ENCODE measurements at places on chromosomes 6 and 20.
A peak's percentile ranks its signal among the peaks of the same experiment; 100 is the strongest.

DNA sequence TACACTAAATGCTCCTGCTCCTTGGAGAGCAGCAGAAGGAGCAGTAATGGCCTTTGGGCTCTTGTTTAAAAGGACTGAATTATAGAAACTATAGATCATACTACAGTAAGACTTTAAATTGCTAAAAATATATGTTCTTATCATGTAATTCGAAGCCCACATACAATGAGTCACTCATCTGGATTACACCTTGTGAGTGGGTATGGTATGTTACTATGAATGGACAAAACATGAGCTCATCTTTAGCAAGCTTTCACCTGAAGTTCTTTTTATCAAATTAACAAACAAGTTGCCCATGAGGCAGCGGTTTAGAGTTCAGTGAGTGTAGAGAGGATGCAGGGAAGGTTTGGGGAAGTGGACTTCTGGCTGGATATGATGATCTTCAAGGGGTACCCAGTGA lies 114.4 kb upstream of the CCN2 start:
- no peak for DNase-seq

DNA sequence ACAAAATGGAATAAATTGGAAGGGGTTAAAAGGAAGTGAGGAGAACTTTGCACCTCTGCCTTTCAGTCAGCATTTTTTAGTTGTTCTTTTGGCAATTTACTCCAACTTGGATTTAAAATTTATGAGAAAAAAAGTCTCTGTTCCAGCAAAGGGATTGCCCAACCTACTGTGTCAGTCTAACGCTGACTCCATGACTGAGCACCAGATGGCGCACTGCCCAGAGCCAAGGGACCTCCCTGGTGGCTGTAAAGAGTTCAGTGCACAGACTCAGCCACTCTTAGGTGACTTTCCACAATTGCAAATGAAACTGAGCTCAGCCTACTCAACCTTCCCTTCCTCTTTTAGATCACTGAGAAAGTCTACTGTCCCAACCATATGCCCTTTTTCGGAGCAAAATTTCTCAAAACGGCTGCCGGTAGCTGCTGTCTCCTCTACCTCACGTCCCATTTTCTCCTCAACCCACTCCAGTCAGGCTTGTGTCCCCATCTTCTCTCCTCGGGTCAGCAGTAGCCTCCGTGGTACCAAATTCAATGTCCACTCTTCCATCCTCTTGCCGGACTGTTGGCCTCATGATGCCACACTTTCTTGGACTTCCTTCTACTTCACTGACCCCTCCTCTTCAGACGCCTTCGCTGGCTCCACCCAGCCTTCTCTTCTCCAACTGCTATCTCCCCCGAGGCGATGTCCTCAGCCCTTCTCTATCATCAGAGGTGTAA lies 38.7 kb downstream of the GSTA2 start:
- peak; percentile 10 for DNase-seq

DNA sequence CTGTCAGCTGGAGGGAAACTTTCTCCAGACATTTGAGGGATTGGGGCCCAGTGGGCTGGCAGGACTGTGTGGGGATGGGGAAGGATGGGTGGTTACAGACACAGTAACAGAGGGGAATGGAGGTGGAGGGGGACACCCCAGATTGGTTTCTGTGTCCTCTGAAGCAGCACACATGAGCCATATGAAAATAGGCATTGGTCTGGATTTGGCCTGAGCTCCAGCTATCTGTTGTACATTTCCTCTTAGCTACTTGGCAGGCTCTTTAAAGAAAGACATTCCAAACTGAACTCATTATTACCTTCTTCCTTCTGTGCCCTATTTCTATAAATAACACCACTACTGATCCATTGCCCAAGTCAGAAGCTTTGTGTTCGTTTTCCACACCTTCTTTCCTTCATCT lies 72.0 kb upstream of the PRL start:
- no peak for DNase-seq

DNA sequence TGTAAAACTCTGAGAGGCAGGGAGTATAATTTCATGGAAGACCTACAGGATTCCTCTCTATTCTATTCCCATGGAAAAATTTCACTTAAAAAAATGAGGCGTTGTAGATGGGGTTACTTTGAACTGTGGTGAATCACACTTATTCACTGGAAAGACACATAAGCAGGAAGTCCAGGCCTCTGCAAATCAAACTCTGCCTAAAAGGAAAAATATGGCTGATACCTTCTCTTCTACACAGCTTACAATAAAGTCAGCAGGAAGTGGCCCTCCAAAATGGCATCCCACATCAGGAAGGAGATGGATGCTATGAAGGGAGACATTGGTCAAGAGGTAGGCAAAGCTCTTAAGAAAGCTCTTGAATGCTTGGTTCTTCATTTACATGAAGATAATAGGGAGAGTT lies 115.9 kb downstream of the FYN start:
- DNase-seq = no peak

DNA sequence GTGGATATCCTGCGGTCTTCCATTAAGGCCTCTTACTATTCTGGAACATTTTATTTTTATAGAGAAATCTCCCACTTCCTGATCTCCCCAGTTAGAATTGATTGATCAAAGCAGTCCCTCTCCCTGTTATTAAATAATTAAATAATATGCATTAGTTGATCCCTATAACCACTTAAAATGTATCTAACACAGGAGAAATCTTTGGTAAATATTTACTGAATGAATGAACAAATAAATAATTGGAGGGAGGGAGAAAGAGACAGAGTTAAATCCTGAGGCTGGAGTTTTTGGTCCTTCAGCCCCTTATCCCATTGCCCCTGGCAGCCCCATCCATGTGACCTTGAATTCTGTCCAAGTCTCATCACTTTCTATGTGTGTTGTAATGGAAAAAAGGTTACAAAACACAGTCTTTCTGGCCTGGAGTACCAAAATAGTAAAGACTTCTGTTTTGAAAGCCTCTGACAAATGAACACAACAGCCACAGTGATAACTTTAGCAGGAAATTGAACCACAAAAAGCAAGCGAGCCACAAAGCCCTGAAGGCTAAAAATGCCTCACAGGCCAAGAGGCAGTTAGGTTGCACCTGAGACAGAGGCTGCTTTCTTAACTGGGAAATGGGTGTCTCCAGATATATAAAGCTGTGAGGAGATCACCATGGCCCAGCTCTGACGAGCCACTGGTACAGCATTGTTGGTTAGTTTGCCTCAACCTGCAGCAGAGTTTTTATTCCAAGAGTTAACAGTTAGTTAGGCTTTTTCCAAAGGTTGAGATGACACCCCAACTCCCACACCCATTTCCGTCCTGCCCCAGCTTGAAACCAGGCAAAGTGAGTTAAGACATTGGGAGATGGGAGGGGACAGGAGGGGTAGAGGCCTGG lies 11.3 kb downstream of the NT5E start:
- DNase-seq = peak; percentile 28

DNA sequence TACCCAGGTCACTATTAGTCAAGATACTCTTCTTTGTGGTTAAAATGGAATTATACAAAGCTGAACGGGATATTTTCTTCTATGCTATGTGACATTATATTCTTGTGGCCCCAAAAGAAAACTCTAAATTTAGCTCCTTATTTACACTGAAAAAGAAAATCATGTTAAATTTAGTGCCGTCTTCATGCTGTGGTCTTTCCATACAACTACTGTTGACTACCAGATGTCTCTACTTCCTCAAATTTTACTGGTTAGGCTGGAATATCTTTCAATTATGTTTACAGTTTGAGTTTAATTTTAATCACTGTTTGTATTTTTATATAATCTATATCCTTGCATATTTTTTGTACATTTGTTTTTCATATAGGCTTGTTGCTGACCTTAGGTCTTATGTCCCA lies 95.6 kb upstream of the FOXO3 start:
- no peak for DNase-seq

DNA sequence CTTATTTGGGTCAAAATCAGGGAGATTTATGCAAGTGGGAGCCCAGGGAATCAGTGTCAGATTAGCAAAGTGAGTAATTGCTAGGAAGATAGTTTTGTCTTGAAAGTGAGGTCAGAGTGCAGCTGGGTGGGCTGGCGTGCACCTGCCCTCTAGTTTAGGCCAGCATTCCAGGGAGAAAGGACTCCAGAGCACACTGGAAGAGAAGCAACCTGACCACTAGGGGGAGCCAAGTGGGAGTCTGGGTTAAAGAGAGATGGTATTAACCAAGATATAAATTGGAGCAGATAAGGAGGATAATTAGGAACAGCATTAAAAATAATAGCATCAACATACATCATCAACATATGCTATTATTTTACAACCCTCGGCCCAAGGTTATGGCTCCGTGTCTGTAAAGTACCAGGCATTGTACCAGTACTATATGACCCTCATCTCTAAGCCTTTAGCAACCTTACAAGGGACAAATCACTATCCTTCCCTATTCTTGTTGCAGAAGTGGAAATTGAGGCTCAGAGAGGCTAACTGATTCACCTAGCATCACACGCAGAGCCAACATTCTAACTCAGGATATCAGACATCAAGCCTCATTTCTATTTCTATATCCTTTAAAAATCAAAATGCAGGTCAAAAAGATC lies 57.8 kb downstream of the SLC2A10 start:
- DNase-seq = no peak

DNA sequence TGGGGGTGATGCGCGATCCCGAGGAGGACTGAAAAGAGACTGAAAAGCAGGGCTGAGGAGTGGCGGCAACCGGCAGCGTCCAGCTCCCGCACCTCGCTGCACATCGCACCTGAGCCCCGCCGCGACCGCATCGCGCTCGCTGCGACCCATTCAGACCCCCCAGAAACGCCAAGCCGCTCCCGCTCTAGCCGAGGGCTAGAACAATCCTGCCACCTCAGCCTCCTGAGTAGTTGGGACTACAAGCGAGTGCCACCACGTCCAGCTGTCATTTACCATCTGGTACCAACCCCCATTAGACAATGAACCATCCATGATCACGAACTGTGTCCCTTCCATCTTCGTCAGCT lies 33.2 kb downstream of the HLA-A start:
- DNase-seq = no peak

GRCh38 chr6:42338744-42339222 lies 112.9 kb downstream of the TRERF1 start:
- DNase-seq = no peak

All from activated gamma-delta T cell treated with anti-CD3 and anti-CD28 coated beads, Interleukin-2, amount 50 U/mL, for 16 hours (primary cell).